ENCODE measurements at places on chromosomes 5 and 9.

DNA sequence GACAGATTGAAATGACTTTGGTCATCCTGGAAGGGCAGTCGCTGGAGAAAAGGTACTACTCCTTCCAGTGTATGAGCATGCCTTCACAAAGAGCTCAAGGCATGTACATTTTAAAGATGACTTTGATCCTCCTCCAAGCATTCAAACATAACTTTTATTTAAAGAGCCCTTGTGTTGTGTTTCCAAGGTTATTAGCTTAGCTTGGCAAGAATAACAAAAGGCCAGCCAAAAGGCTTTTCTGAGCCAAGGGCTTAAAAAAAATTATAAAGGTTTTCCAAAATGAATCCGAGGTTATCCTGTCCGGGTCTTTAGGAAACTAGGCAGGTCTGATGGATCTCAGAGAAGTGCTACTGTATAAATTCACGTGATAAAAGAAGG is 71.0 kb upstream of the PLPP6 start:
- no peak for DNase-seq

DNA sequence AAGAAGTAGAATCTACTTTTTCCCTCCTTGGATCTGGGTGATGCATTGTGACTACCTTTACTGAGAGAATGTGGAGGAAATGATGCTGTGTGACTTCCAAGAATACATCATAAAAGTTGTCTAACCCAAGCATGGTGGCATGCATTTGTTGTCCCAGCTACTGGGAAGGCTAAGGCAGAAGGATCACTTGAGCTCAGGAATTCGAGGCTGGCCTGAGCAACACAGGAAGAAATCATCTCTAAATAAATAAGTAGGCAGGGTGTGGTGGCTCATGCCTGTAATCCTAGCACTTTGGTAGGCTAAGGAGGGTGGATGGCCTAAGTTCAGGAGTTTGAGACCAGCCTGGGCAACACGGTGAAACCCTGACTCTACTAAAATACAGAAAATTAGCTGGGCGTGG is 143.2 kb upstream of the VLDLR start:
- no peak for DNase-seq

DNA sequence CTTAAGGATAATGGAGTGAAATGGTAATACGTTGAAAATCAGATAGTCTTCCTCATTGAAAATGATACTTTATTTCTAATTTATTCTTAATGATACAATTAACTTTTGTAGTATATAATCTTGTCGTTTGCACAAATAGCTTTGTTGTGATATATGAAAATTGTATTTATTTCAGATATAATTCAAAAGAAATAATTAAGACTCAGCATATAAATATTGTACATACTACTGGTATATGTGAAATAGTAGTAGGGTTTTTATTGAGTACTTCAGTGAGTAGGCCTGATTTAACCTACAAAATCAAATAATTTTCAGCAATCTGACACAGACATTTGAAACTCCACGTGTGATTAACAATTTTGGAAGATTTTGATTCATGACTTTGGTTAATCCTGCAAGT is 4.8 kb downstream of the C5orf22 start:
- no peak for DNase-seq

DNA sequence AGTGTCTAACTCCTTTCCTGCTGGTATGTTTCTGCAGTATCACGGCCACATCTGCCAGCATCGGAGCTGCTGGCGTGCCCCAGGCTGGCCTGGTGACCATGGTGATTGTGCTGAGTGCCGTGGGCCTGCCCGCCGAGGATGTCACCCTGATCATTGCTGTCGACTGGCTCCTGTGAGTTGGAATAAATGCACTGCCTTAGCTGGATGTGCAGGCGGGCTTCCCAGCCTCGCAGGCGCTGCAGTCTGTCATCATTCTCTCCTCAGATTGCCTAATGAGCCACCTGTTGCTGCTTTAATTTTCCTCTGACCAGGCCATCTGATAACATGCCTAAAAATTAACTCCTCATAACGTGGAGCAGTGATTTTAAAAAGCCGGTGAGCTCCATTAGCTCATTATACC is 79.1 kb upstream of the PLPP6 start:
- no peak for DNase-seq

DNA sequence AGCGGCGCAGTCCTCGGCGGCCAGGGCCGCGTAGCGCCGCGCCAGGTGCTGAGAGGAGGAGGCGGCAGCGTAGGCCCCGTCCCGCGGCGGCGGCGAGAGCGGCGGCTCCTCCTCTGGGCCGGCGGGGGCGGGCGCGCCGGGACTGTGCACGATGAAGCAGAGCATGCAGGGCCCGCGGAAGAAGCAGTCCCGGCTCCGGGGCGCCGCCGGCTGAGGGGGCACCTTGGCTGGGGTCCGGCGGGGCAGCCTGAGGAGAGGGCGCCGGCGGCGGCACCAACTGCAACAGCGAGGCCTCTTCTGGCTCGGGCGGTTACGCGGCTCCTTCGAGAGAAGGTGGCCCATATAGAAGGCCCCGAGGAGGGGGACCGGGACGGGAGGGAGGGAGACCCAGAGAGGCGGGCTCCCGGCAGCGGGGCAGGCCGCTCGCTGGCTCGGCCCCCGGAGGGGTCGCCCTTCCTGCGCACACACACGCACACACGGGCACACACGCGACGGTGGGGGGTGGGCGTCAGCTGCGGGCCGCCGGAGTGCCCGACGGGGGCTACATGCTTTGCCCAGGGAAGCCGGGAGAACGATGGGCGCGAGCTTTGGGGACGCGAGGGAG is 446 bp downstream of the FBXL17 start:
- peak; percentile 79 for DNase-seq

GRCh38 chr9:7186175-7186574 is 428.4 kb downstream of the KDM4C start:
- no peak for DNase-seq

- DNase-seq = no peak
These were observed 25.0 kb downstream of the LMNB1 start for GRCh38 chr5:126801992-126802294.

- DNase-seq = no peak
These were observed 105.2 kb downstream of the WNK2 start for GRCh38 chr9:93288891-93289883.

DNA sequence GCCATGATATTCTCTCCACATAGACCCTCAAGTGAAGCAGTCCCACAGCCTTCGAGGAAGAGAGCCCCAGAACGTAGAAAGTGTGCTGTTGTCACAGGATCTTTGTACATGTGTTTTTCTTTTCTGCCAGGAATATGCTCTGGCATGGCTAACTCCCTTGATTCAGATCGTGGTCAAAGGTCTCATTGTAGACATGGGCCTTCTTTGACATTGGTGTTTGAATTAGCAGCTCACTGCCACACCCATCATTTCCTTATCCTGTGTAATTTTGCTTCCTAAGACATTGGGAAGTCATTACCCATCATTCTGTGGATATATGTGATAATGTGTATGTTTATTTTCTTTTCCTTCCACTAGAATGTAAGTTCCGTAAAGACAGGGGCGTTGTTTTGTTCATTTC is 25.5 kb downstream of the MTRR start:
- DNase-seq = no peak

- no peak for DNase-seq
These were observed 94.8 kb downstream of the RCL1 start for GRCh38 chr9:4887556-4887955.

DNA sequence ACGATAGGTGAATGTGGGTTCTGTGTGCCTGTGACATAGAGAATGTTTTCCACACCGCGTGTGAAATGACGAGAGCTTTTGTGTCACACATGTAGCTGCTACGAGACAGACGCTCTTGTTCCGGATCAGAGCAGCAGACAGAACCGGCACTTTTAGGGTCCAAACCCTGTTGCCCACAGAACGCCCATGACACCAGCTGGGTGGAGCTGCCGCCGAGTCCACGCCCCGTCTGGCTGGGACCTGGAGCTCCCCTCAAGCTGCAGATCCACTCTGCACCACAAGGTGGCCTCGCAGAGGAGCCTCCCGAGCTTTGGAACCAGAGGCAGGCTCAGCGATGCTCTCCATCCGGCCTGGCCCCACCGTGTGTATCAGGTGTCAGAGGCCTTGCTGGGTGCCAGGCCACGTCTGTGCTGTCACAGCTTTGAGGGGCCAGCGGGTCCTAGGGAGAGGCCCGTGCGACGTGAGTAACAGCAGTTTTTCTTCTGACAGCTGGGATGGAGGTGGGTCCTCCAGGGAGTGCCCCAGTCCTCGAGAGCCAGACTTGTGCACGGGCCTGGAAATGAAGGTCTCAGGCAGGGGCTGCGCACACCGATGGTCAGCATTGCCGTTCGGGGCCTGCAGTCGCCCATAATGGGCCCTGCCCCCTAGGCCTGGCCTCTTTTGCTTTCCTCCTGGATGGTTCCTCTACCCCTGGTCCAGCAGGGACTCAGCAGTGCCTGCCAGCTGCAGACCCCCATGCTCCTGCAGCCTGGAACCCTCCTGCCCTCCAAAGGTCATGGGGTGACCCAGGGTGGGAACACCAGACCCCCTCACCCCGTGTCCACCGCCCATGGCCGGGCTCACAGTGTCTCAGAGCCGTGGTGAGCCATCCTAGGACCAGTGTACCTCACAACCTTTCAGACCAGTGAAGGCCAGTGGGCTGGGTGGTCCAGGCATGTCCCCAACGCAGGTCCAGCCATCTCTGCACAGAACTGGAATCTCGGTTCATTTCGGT is 2.5 kb upstream of the LRRC14B start:
- peak; percentile 90 for DNase-seq

DNA sequence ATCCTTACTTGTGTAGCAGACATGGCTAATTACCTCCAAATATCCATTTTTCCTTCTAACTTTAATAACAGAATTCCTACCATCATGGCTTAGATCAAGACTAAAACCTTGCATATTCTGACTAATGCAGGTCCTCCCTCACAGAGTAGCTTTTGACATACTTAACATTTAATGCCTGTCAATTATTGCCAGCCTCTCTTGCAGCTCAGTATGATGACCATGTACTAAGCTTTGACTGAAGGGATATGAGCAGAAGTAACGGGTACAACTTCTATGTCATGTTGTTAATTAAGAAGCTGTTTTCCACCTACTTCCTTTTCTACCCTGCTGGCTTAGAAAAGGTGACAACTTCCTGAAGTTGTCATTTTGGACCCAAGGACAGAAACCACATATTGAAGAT is 533.4 kb downstream of the PSAT1 start:
- no peak for DNase-seq

- no peak for DNase-seq
These were observed 23.0 kb upstream of the JAK2 start for GRCh38 chr9:4962085-4962484.

DNA sequence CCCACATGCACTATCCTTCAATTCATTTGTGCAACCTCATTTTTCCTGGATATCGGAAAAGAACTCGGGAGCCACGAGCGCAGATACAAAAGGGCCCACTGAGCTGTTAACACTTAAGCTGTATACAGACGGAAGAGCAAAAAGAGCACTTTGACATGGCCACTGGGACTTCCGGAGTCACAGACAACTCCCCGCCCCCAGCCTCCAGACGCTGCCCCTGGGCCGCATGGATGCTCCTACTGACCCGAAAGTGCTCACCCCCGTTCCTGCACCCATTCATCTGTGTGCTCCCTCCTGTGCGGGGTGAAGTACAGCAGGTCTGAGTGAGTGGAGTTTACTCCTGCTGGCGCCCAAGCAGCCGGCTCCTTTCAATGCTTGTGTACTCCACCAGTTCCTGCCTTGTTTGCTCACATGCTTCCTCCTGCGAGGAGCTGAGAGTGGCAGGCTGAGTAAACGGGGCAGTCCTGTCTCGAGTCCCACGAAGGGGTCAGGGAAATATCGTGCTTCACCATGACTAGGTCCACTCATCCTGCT is 901.0 kb upstream of the CTNND2 start:
- no peak for DNase-seq

- no peak for DNase-seq
These were observed 126.2 kb upstream of the PCA3 start for GRCh38 chr9:76638001-76638400.

DNA sequence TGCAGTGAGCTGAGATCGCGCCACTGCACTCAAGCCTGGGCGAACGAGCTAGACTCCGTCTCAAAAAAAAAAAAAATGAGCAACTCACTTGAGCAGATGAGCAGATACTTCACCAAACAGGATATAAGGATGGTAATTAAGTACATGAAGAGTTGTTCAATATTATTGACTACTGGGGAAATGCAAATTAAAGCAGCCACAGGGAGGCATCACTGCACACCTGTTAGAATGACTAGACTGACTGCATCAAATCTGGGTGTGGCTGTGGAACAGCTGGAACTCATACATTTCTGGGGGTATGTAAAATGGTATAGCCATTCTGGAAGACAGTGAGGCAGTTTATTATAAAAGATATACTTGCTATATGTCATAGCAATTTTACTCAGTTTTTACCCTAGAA is 93.0 kb downstream of the WNK2 start:
- DNase-seq = no peak

DNA sequence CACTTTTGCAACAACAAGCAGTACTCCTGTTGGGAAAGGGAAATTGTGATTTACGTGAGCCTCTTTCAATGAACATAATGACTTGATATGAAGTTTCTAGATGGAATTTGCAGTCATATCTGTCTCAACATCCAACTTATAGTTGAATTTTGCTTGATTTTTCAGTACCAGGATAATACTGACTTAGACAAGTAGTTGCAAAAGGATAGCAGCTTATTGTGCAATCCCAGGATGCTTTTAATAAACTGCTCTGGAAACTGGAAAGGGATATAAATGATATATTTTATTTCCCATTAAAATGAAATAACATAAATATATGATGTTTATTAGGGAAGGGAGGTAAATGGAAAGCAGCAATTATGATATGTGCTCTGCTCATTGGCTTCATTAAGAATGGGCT is 174.4 kb upstream of the RGMB start:
- no peak for DNase-seq

DNA sequence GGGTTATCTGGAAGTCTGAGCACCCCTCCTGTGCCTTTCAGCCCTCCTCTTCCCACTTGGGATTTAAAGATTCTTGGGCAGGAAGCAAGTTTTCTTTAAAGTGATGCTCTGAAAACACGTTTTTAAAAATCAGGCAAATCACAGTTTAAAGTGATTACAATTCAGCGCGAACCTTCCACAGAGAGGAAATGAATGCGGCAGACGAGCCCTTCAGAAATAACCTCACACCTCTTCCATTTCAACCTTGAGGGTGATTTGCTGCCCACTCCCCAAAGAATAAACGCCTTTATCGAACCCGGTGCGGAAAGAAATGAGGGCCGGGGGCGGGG is 2.3 kb upstream of the EFNA5 start:
- DNase-seq = no peak

DNA sequence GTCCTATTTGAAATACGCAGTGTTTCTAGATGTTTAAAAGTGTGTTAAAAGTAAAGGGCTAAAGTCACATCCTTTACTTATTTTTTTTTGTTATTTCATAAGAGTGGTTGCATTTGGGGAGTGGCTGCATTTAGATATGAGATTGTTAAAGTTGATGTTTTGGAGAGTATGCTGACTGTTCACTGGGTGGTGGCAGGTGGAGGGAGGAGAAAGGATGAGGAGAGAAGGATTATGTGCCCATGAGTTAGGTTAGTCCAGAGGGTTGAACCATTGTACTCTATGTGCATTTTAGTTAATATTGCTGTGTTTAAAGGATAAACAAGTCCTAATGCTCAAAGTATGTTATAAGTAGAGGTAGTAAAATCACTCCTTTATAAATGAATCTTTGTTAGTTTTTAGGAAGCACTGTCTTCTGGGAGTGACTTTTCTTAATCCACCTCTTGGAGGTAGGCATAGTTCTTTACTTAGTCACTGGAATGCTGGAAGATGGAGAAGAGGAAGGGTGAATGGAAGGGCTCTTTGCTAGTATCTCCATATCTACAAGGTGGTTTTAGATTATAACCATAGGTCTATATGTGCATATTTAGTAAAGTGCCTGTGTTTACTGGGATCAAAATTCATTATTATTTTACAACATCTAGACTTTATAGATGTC is 332.3 kb downstream of the NPR3 start:
- no peak for DNase-seq

GRCh38 chr9:114958021-114958843 is 27.8 kb upstream of the TNFSF8 start:
- no peak for DNase-seq
